CD4-positive, alpha-beta T cell (primary cell): ENCODE measurements at places on chromosomes 12 and 14. TPM values are rescaled to one million over a fixed set of nuclear protein-coding genes. Genes with fewer than 3 reads are reported as not detected.

GRCh38 chr14:50106178-50106577, 10.2 kb downstream of the VCPKMT start:
- no peak for DNase-seq

DNA sequence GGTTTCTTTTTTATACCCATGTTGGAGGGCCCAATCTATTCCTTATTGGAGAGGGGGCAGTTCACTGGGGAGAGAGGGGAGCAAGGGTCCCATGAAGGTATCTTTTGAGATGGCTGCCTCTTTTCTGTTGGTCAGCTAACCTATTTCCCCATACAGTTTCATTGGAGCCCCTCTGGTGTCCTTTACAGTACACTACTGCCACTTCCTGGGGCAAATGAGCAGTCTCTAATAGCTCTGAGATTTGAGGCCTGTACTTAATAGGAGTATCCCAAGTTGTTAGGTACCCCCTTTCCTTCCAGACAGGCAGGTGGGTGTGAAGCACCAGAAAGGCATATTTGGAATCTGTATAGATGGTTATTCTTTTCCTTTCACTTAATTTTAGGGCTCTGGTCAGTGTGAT, 41.3 kb upstream of the RNU6-8 start:
- no peak for DNase-seq

GRCh38 chr14:99190696-99191394, 81.2 kb downstream of the BCL11B start:
- DNase-seq = peak; percentile 77

DNA sequence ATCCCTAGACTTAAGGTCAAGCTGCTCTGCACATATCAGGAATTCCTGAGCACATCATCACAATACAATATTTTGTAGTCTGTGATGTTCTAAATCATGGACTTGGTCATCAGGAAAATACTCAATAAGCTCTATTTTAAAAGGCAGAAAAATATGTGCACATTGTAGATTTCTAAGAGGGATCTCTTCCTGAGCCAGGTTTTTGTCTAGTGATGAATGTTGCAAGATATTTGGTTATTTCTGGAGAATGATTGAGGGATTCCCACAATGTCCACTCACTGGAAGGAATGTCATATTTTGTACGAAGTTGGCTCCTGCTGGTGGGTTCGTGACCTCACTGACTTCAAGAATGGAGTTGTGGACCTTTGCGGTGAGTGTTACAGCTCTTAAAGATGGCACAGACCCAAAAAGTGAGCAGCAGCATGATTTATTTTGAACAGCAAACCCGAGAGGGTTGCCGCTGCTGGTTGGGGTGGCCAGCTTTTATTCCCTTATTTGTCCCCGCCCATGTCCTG, 300.9 kb upstream of the DCN start:
- DNase-seq = no peak

GRCh38 chr14:64388533-64389285, 556 bp downstream of the MTHFD1 start:
- DNase-seq = peak; percentile 4

- DNase-seq = no peak
Measured at GRCh38 chr12:31390991-31391390, 65.0 kb upstream of the SINHCAF start.

DNA sequence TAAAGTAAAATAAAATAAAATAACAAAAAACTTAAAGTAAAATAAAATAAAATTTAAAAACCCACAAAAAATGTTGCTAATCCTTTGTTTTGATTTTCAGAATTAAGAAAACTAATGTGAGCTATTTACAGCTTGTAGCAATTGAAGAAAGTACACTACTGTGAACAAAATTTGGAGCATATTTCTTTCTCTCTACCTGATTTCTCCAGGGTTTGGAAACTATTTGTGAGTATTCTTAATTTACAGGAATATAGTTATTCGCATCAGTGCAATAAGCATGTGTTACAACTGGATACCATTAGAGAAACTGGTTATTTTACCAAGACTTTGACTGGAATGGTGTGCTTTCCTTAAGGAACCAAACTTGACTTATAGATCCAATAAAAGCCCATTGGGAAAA, 86.1 kb upstream of the CNOT2 start:
- DNase-seq = no peak

SPTB gene
- total RNA-seq = 0.03 TPM

EMP1 gene
- total RNA-seq = 9.1 TPM

RND1 gene
- 4.8 TPM for total RNA-seq

SRRM4 gene
- total RNA-seq = not detected
